ENCODE measurements at places on chromosomes 2 and 18.

DNA sequence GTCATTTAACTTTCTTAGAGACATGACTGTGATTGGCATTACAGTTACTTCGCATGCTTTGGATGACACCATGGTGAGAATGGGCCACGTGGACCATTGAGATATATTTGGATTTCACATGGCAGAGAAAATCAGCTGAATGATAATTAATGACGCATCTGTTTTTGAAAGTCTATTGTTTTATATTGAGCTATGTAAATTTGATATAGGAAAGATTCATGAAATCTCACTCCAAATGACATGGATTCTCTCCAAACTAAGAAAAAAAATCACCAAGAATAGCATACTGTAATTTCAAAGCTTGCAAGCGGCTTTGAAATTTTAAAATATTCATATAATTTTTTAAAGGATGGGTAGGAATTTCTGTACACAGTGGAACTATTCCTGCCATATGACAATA, 163.7 kb downstream of the SH3BP4 start:
- no peak for DNase-seq

- no peak for DNase-seq
Measured at GRCh38 chr2:43152741-43153647, 73.4 kb downstream of the ZFP36L2 start.

DNA sequence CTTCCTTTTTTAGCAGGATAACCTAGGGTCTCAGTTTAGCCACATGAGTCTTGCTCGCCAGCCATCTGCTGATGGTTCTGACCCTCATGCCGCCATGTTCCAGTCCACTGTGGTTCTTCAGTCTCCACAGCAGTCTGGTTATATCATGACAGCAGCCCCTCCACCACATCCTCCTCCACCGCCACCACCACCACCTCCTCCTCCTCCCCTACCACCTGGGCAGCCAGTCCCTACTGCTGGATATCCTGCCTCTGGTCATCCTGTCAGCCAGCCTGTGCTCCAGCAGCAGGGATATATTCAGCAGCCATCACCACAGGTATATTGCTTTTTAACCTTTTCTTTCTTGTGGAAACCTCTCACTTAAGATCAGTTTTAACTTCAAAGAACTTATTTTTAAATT, 89.9 kb upstream of the UBXN4 start:
- no peak for DNase-seq

- DNase-seq, result no peak
Measured at GRCh38 chr2:239500574-239501550, 100.0 kb upstream of the HDAC4 start.

GRCh38 chr2:231666171-231667095, 41.9 kb upstream of the PTMA start:
- DNase-seq, result no peak

DNA sequence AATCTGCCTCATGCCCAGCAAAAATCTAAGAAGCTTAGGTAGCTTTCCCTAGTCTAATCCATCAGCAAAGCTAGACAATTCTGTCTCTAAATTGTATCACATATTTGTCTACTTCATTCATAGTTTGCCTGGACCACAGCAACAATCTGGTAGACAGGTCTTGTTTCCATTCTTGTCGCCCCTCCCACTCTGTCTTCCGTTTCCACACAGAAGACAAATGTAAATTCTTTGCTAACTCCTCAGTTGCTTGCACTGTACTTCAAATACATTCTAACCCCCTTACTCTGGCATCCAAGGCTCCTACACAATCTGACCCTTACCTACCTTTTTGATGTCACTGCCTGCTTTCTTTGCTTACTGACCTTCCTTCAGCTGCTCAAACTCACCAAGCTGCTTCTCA, 40.1 kb downstream of the THUMPD2 start:
- DNase-seq, result no peak

- DNase-seq, result no peak
Measured at GRCh38 chr2:26633351-26633945, 7.7 kb downstream of the CIB4 start.

- DNase-seq, result no peak
Measured at GRCh38 chr18:49177812-49178211, 227.0 kb upstream of the SMAD7 start.

DNA sequence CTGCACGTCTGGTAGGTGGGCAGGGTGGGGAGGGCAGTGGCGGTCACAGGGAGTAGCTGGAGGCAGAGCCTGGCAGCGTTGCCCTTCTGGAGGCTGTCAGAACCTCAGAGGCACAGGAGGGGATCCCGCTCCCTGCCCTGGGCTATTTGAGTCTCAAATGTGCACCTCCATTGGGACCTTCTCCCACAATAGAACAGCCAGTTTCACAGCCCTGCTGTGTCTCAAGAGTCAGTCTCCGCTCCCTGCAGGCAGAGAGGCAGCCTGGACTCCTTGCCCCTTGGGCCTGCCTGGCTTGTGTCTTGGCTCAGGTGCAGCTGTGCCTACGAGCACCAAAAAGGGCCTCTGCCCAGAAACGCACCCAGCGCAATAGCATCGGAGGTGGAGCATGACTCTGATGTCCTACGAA, 57.4 kb downstream of the FAM168B start:
- DNase-seq, result no peak

DNA sequence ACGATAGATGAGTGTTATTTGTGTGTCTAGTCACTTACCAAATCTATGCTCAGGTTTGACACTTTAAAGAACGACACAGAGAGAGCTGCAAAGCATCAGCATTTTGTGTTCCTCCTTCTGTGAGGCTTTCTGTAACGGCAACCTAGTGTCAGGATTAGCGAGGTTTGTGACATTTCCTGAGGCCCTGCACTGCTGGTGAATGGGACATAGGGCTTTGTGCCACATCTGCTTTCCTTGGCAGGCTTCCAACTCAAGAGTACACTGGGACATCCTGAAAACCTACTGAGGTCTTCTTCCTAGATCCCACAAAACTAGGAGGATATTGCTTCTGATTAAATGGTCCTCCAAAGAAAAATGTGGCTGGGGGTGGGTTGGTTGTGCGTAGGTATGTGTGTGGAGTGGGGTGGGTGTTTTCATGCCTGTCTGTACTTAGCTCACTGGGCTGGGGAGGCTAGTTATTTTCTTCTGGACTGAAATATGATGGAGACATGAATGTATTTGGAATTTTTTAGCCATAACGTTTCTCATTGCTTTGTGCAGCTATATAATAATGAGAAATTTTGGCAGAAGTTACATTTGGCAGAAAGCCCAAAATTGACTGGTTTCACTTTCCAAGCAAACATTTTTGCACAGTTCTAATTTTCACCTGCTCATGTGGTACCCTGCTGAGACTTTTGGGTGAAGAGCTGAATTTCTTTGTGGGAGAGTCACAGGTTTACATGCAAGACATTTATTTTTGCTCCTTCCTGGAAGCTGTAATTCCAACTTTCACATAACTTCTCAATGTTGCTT, 308.4 kb downstream of the XIRP2 start:
- no peak for DNase-seq

- DNase-seq, result no peak
Measured at GRCh38 chr2:118371515-118371914, 283.2 kb downstream of the INSIG2 start.

DNA sequence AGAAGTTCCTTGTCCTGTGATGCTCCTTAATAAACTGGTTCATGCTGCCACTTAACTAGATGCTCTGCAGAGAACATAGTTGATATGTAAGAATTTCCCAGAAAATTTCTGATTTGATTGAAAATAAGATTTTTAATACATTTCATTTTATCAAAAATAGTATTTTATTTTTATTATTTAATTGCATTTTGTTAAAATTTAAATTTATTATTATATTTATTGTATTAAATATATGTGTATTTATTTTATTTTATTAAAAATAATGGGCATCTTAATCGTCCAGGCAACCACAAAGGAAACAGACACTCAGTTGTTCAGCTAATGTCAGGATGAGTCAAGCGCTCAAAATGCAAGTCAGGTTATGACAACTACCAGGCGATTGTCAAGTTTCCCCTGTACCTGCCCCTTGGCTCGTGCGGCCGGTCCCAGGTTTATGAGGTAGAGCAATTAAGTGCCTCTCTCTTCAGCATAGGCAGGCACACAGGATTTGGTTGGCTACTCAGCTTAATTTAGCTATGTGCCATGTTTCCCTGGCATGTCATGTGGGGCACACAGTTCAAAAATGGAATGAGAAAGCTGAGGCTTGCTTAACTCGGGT, 361.2 kb downstream of the RND3 start:
- DNase-seq, result no peak

GRCh38 chr2:196066291-196067087, 2.1 kb downstream of the DNAH7 start:
- DNase-seq, result no peak

GRCh38 chr18:42736074-42736473, 379.4 kb downstream of the RIT2 start:
- no peak for DNase-seq
